Right ventricle myocardium inferior (tissue), 1 donor: ENCODE measurements at places on chromosomes 1 and 21.

GRCh38 chr1:245707941-245708340 lies 553.2 kb downstream of the KIF26B start:
- no peak for DNase-seq

- DNase-seq = no peak
These were observed 37.8 kb downstream of the PYHIN1 start for GRCh38 chr1:158969166-158969565.

DNA sequence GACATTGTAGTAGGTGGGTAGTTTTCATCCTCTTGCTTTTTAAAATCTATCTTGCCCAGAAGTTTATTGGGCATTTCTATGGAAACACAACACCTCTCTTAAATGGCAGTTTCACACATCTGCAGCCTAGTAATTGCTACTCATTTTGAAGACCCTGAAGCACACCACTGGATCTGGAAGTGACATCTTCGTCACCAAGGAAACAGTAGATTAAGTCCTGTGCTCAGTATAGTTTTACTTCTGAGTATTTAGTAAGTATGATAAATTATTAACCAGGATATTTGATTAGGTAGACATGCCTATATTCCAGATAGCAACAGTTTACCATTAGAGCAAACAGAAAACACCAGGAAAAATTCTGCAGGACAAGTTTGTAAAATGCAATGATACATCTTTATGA lies 48.7 kb downstream of the UCK2 start:
- DNase-seq = no peak

- no peak for DNase-seq
These were observed 10.2 kb downstream of the AADACL4 start for GRCh38 chr1:12654004-12654567.

- DNase-seq = no peak
These were observed 42.5 kb downstream of the RPRD2 start for GRCh38 chr1:150406483-150406882.

- no peak for DNase-seq
These were observed 104.9 kb downstream of the NTMT2 start for GRCh38 chr1:170250531-170251276.

DNA sequence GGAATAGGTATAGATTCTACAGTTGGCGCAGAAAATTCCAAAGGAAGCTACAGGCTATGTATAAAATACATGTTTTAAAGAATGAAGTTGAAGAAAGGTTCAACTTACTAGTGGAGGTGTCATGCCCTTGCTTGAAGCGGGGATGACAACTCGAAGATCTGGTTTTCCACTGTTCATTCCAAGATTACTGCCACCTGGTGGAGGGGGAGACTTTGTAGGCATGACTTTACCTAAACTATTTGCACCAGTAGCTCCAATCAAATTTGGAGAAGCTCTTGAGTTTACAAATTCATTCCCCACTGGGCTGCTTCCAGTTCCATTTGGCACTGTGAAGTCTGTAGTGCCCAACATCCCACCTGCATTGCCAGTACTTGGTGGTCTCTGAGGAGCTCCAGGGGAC lies 81.7 kb downstream of the AXDND1 start:
- DNase-seq = no peak

GRCh38 chr1:225880222-225880588 lies 2.0 kb downstream of the TMEM63A start:
- DNase-seq = no peak

DNA sequence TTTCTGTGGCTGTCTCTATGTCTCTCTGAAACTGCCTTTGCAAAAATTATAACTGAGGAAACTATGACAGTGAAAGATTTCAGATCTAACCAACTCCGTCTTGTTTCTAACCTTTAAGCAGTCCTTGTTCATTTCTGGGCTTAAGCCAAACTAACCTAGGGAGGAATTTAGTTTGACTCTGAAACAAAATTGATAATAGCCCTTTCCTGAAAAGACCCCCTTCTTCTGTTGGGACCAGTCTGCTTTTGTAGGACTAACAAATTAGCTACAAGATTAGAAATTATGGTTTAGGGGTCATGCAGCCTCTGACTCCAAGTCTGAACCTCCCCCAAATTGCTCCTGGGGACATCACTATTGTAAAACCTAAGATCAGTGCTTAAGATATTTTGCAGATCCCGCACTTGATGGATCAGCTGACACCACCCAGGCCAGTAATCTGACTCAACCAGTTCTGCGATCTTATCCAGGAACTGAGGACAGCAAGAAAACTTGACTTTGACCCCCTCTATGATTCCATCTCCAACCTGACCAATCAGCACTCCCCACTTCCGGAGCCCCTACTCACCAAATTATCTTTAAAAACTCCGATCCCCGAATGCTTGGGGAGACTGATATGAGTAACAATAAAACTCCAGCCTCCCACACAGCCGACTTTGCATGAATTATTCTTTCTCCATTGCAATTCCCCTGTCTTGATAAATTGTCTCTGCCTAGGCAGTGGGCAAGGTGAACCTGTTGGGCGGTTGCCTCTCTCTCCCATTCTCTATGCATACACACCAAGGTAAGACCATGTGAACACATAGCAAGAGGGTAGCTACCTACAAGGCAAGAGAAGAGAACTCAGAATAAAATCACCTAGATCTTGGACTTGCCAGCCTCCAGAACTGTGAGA lies 11.1 kb upstream of the TRIM63 start:
- no peak for DNase-seq

GRCh38 chr1:12161662-12162458 lies 4.9 kb upstream of the TNFRSF1B start:
- peak; percentile 95 for DNase-seq

DNA sequence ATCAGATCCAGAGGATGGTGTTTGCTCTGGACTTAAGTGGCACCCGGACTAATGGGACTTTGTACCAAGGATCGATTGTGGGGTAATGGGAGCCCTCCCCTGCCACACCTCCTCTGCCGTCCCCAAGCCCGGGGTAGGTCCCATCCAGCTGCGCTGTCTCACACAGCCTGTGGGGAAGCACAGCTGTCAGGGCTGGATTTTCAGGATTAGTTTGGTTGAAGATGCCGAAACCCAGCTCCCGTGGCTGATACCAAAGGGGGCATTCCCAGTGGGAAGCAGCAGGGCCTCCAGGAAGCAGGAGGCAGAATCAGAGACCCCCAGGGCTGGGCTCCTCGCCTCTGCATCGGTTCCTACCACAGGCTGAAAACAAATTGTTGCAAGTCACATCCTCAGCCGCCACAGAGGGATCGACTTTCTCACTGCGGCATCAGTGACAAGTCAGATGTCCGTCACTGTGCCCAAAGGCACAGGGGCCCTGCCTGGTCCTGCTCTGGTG lies 59.7 kb downstream of the MATN1 start:
- no peak for DNase-seq

- DNase-seq = no peak
These were observed 426.6 kb upstream of the PLXNA2 start for GRCh38 chr1:208670778-208671177.

DNA sequence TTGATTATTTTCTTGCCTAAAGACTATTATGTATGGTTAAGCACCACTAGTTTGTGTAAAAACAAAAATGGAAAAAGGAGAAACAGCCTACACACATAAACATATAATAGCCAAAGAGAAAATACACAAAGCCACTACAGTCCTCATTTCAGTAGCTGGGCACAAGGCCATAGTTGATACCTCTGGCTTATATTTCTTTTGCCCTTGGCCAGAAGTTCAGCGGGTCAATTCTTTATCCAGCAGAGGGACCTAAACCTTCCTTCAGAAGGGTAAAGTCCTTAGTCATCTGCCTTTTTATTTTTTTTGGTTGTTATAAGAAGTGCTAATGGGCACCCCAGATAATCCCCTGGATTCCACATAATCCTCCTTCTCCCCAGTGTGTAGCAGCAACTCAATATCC lies 134.1 kb downstream of the PIGK start:
- DNase-seq = no peak

- DNase-seq = no peak
These were observed 24.3 kb upstream of the UAP1 start for GRCh38 chr1:162537216-162537615.

DNA sequence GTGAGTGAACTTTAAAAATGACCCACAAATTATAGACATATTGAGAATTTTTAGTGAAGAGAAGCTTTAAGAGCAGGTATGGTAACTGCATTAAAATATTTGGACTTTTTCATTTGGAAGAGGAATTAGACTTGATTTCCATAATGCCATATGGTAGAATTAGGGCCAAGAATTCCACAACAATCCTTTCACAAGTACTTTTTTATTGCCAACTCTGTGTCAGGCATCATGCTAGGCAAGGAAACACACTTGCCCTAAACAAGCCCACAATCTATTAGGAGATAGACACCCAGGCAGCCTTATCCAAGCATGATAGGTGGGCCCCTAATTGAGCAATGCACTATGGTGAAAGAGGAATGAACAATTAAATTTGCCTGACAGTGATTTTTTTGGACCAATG lies 353.0 kb downstream of the TGFB2 start:
- no peak for DNase-seq

DNA sequence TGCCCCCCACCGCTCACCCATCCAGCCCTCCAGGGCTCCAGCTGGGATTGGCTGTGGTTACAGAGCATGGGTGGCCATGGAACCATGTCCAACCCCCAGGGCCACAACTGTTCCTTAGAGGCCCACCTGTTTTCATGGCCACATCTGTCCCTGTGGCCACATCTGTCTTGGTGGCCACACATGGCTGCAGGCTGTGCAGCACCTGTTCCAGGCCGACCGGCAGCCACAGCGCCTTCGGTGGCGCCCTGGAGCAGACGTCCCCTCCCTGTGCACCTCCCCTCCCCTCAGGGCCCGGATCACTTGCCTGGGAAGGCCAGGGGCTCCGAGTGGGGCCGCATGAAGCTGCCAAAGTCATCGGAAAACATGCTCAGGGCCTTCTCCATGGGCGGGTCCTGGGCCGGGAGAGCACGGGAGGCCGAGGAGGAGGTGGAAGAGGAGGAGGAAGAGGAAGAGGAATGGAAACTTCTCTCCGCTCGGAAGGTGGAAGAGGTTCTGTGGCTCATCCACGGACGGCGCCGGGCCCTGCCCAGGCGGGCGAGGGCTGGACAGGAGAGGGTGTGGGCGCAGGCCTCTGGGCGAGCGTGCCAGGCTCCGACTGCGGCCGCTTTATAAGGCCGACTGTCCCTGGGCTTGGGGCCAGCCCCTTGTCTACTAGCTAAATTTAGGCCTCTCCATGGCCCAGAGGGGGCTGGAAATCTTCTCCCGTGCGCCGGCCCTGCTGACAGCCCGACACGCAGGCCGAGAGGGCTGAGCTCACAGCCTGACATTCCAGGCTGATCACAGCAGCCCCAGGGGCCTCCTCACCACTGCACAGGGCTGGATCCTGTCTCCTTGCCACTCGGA lies at the start of gene HSPB7:
TSS of gene HSPB7 (minus strand) at position 583 of the 843 bp plus-strand sequence. CDS start at position 503, 80 bp downstream.
- peak; percentile 92 for DNase-seq

DNA sequence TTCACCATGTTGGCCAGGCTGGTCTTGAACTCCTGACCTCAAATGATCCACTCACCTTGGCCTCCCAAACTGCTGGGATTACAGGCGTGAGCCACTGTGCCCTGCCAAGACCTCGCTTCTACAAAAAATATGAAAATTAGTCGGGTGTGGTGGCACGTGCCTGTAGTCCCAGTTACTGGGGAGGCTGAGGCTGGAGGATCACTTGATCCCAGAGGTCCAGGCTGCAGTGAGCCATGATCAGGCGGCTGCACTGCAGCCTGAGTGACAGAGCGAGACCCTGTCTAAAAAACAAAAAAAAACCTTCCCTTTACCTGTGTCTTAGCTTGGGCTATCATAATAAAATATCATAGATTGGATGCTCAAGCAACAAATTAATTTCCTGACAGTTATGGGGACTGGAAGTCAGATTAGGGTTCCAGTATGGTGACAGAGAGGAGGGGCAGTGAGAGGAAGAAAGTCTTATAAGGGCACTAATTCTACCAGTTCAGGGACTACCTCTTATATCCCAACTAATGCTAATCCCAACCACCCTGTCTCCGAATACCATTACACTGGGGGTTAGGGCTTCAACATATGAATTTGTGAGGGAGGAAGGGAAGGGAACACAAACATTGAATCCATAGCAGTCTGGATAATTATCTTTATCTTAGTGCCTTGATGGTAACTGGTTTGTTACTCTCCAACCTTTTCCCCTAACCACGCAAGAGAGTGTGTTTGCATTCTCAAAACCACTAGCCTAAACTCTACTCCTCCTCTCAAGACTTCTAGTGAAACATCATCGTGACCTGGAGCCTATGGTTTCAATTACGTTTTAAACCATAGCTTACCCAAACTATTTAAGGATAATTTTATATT lies 1.0 kb upstream of the NAXE start:
- no peak for DNase-seq

- peak; percentile 77 for DNase-seq
These were observed 38.5 kb downstream of the HSPG2 start for GRCh38 chr1:21898326-21899200.

DNA sequence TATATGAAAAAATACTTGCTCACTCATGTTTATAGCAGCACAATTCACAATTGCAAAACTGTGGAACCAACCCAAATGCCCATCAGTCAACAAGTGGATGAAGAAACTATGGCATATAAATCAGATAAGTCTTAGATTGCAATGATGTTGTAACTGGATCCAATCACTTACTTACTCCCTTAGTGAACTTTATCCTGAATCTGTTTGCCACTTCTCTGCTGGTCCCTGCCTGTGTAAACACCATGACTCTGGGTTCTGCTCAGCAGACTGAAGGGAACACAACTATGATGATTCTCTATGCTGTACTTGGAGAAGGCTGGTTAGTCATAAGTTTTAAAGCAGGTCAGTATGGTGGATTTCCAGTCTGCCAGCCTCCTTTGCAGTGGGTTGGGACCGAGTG lies 391.2 kb downstream of the RWDD3 start:
- no peak for DNase-seq

DNA sequence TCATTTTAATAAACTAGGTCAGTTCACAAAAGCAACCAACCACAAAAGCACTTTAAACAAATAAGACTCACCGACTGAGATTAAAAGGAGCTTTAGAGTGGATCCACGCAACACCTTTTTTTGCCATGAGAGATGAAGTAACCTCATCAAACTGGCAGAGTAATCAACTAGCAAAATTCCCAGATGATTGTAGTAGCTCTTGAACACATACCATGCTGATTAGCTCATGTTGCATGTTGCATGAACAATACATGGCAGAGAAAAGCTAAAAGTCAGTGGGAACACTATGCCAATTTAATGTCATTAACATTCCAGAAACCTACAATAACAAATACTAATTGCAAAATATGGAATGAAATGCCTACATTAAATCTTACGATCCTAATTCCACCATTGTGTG lies 4.1 kb downstream of the WARS2 start:
- no peak for DNase-seq

DNA sequence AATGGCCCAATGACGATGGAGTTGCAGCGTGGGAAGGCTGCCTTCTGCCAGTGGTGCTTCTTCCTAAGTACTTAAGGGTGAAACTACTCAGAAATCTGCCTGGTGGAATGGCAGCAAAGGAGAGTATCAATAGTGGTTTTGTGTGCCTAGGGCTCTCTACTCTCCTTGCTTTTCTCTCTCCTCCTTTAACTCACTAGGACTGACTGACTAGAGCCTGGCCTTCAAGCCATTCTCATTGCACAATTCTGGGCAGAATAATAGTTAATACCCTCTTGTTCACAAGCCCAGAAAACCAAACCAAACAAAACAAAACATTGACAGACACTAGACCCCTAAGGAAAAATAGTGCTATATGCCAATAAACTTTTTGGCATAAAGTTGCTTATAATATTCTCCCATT lies 171.2 kb upstream of the PTGFR start:
- DNase-seq = no peak
